Right renal pelvis (tissue), 4 donors: ENCODE measurements at places on chromosomes 13 and 19.

GRCh38 chr13:25701304-25701703 is 329.5 kb downstream of the ATP8A2 start:
- no peak for DNase-seq

DNA sequence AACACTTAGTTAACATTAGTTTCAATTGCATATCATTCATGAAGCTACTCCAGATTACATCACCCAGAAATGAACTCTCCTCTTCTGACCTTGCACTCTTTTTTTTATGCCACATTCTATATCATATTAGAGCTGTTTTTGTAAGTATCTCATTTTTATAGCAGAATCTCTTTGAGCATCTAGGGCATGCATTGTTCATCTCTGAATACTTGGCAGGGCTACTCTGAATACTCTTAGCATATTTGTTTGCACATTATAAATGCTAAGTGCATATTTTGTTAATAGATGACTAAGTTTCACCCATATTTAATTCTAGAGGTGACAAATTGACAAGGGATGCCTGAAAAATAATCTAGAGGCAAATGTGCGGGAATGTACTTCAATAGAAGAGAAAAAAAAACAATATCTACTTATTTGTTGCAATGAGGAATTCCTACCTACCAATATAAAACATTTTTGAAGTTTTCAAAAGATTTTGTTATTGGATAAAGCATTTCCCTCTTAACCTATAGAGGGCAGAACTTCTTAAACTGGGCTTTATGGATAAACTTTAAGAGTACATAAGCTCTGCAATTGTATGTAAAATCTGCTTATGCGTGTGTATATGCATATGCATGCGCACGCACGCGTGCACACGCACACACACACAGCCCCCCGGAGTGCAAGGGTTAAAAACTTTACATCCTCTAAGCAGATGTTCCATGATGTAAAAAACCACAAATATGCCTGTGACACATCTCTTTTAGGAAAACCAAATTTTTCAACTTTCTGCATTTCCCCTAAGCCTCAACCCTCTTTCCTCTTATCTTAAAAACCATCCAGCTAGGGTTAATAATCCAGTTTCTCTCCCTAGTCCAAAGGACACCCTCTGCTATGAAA is 73.0 kb upstream of the OXGR1 start:
- no peak for DNase-seq

- no peak for DNase-seq
Observed at GRCh38 chr13:48214519-48215121, 18.4 kb upstream of the ITM2B start.

GRCh38 chr19:45471111-45471930 is 3.5 kb downstream of the FOSB start:
- DNase-seq: no peak

DNA sequence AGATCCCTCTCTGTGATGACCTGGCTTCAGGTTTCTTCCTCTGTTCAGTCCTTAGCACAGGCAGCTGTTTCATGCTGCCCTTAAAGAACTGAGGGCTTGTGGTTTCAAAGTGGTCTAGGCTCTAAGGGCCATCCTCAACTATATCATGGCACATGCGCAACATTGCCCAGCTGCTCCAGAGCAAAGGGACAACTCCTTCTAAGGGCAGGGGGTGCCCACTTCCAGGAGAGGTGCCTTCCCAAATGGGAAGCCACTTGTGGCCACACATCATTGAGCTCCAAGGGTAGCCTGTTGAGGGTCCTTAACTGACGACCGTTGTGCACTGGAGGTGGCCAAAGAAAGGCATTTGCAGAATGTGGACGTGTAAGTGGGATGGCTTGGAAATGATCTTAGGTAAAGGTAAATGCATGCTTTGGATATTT is 7.3 kb downstream of the GPR183 start:
- no peak for DNase-seq

DNA sequence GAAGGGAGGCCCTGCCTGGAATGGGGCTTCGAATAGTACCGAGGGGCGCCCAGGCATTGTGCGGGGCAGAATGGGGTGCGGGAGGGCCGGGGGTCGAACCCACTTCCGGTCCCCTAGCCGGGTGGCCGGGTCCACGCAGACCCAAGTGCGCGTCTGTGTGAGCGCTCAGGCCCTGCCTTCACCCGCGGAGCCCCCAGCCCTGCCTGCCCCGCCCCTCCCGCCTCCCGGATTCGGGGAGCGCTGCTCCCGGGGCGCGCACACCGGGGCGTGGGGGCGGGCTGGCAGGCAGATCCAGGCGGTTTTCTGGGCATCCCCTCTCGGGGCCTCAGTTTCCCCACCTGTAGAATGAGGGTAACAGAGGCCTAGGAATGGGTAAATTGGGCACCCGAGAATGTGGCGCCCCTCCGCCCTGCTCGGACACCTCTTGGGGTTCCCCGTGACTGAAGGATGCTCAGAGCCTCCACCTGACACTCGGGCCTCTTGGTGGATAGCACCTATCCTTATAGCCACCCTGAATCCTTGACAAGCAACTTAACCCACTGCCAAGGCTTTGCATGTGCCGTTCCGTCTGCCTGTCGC is 682 bp downstream of the PIK3R2 start:
- no peak for DNase-seq

DNA sequence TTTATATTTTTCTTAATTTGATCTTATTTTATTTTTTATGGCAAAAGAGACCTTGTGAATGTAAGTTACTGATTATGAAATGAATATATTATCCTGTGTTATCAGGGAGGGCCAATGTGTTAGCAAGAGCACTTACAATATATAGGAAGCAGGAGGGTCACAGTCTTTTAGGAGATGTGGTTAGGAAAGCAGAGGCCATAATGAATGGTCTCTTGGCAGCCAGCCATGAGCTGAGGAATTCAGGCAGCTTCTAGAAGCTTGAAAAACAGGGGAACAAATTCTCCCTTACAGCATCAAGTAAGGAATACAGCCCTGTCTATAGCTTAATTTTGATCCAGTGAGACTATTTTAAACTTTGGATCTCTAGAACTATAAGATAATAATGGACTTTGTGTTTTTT is 2374.6 kb downstream of the PCDH9 start:
- peak; percentile 16 for DNase-seq

GRCh38 chr19:1214862-1215731 is 9.5 kb downstream of the STK11 start:
- no peak for DNase-seq

DNA sequence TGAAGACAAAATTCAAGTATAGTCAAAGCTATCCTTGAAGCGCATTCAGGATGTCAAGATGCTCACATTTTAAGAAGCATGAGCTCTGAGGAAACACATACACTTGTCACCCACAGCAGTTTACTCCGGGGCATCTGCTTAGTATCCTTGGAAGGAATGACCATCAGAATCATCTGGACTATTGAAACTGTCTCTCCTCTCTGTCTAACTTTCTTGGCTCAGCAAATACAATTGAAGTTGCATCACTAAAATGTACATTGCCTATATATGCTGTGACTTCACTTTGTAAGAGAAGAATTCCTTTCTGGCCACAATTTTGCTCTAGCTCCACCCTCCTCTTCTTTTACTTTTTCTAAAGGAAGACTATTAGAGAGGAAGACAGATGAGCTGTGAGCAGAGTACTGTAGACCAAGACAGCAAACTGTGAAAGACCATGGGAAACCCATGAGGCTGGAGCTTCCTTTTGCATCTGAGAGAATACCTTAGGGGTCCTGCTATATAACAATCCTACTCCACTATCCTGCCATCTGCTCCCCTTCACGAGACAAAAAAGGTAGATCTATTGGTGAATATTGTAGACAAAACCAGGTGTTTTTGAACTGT is 906.3 kb downstream of the PCDH9 start:
- DNase-seq: no peak

- no peak for DNase-seq
Observed at GRCh38 chr19:48249502-48250014, 6.2 kb downstream of the CARD8 start.

DNA sequence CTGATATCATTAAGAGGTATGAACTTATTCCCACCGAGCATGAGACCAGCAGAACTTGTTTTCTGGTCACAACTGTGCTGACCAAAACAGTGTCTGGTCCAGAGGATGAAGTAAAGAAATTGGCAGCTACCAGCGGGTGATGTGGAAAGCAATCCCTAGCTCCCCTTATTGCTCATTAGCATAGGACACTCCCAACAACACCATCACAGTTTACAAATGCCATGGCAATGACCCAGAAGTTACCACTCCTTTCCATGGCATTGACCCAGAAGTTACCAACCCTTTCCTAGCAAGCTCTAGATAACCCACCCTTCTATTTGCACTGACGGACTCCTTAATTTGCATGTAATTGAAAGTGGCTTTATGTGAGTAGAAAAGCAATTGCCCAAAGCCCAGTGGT is 1856.1 kb downstream of the OLFM4 start:
- DNase-seq: no peak

DNA sequence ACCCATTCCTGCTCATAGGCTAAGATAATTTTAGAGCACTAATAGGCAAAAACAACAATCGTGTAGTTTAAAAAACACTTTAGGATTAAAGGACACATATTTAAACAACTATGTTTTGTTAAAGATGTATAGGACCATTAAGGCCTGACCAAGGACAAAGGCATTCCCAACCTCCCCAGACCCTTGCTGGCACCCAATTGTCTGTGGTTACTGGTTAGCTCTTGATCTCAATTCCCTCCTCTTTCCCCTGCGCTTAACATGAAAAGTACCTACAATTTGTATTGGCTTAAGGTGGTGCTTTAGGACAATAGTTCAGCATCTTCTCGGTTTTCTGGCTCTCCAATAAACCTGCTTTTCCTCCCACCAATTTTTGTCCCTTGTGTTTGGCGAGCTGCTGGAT is 51.0 kb downstream of the TEX26 start:
- DNase-seq: no peak

GRCh38 chr13:54633456-54633855 is 1604.8 kb downstream of the OLFM4 start:
- no peak for DNase-seq

GRCh38 chr13:85631801-85632200 is 167.4 kb downstream of the SLITRK6 start:
- DNase-seq: no peak

GRCh38 chr13:60335531-60335930 is 61.5 kb upstream of the TDRD3 start:
- DNase-seq: no peak

DNA sequence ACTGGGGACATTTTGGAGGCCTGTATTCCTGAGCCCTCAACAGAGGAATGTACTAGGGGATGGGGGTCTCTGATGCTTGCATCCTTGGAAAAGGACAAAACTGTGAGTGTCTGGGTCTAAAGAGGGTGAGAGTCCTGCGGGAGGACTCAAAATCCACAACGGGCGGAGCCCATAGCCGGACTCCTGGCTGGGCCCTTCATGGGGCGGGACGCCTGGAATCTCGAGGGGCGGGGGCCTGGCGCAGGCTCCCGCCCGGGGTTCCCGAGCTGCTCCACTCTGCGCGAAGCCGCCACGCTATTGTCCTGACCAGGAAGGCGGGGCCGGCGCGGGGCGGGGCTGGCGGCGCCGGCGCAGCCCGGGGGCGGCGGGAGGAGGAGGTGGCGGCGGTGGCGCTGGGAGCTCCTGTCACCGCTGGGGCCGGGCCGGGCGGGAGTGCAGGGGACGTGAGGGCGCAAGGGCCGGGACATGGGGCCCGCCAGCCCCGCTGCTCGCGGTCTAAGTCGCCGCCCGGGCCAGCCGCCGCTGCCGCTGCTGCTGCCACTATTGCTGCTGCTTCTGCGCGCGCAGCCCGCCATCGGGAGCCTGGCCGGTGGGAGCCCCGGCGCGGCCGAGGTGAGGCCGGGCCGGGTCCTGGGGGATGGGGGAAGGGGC is at the start of gene APLP1:
Gene APLP1, plus strand, starts transcription at position 403 of the 651 bp plus-strand sequence. Its CDS starts 63 bp downstream, at position 466.
- DNase-seq: no peak

- no peak for DNase-seq
Observed at GRCh38 chr19:45078390-45079062, 534 bp upstream of the GEMIN7 start.

GRCh38 chr19:47790398-47790814 is 11.9 kb downstream of the SELENOW start:
- DNase-seq: peak; percentile 48

- DNase-seq: no peak
Observed at GRCh38 chr13:98487016-98487415, 89.9 kb downstream of the STK24 start.

DNA sequence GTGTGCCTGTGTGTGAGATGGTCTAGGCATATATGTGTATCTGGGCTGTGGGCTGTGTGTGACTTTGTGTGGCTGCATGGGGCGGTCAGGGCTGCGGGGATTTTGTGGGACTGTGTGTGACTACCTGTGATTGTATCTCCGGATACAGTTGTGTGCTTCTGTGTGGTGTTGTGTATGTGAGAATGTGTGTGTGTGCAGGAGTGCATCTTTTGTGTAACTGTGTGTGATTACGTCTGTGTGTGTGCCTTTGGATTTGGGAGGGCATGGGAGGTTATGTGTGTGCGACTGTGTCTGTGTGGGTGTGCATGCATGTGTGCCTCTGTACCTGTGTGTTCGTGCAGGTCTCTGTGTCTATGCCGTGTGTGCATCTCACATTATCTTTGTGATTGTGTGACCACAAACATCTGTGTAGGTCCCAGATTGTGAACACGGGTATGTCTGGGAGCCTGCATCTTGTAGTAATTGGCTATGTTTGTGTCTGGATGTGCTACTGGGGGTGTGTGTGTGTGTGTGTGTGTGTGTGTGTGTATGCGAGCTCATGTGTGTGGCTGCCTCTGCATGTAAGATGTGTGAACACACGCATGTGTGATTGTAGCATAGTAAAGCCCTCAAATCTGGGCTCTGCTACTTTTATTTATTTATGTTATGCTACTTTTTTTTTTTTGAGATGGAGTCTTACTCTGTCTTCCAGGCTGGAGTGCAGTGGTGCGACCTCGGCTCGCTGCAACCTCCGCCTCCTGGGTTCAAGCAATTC is 7.6 kb downstream of the EHD2 start:
- DNase-seq: no peak

DNA sequence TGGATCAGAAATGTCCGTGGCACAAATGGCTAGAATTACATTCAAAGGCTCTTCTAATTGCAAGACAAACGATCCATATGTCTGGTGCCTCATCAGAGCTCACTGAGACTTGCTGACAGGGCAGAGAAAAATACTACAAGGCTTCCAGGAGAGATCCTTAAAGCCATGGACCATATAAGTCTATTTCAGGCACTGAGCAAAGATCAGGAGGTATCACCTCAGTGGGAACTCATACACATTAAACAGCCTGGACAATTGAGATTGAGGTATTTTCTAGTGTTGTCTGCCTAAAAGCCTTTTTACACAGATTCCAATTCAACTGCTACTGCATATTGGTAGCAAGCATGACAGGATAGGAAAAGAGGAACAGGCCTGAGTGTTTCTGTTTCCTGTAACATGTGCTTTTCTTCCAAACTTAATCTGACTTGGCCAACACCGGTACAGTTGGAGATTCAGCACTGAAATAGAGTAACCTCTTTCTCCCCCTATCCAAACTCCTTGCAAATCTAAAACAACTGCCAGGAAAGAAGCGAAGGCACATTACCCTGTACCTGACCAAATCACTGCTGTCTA is 65.9 kb downstream of the SERP2 start:
- DNase-seq: no peak

GRCh38 chr13:29454931-29455481 is 140.5 kb downstream of the SLC7A1 start:
- no peak for DNase-seq
